ENCODE measurements at places on chromosomes 12 and 14.

GRCh38 chr12:12398026-12398859 lies 41.4 kb downstream of the BORCS5 start:
- no peak for DNase-seq

- no peak for DNase-seq
Observed at GRCh38 chr12:9068086-9068485, 47.6 kb downstream of the A2M start.

GRCh38 chr12:75836533-75836932 lies 195.0 kb downstream of the PHLDA1 start:
- DNase-seq = no peak

DNA sequence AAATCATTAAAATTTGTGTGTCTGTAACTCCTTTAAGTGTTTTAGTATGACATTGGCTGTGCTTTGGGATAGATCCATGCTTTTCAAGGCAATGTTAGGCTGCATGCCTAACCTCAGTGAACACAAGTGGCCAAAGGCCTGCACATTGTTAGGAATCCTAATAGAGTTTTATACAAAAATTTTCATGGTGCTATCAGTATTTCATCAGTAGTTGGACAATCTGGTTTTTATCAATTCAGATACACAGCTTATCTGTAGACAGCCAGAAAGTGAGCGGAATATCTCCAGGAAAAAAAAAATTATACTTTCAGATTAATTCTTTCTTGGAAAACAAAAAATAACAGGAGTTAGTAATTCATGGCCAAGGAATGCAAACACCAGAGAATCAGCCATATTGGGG lies 324.0 kb upstream of the PDE3A start:
- DNase-seq = no peak

DNA sequence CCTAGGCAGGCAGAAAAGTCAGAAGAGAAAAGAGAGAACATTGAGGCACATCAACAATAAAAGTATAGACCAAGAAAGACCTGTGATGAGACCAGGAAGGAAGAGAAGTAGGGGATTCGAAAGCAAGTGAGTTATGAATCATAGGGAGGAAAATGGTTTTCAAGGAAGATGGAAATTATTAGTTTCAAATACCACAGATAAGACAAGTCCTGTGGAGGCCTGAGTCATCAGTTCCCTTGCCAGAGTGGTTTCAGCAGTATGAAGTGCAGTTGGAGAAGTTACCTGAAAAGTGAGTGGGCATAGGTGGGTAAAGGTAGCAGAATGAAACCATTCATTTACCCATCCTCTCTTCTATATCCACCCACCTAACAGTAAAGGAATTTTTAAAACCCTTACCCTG lies 25.2 kb upstream of the TSPAN8 start:
- DNase-seq = no peak

Data from stimulated activated CD4-positive, alpha-beta T cell treated with anti-CD3 and anti-CD28 coated beads, Interleukin-15, amount 100 ng/mL, for 1 hour (primary cell).